Bone marrow (tissue), 2 donors: ENCODE measurements at places on chromosomes 11 and 22.

GRCh38 chr22:37781434-37782059 is 26.2 kb upstream of the GCAT start:
- DNase-seq = no peak

DNA sequence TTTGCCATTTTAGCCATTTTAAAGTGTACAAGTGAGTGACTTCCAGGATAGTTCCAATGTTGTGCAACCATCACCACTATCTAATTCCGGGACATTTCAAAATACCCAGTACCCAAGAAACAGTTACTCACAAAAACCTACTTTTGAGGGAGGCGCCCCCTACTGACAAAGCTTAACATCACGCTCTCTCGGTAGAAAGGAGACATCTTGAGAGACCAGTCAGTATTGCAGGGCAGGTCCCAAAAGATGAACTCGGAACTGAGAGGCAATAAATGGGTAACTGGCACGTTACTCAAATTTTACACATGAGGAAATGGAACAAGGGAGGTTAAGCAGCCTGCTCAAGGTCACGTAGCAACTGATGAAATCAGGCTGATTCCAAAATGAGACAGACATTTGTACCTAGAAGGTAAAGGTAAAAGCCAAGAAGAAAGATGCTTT is 50.0 kb upstream of the POU2AF1 start:
- DNase-seq = no peak

DNA sequence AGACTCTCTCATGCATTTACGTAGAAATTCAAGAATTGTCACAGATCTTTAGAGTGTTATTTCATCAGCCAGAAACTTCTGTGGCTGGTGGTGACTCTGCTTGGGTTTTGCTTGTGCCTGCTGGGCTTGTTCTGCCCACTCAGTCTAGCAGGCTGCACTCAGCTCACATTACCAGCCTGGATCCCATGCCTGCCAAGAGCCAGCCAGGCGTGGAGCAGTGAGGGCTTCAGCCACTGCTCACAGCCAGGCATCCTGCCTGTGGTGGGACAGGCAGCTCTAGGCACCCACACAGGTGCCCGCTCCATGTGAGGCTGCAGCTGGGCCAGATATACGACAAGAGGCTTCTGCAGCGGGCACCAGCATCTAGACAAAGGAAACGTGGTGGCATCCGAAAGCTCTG is 1213.3 kb upstream of the RAG2 start:
- no peak for DNase-seq

- DNase-seq = no peak
Observed at GRCh38 chr11:71223671-71224660, 28.4 kb downstream of the SHANK2 start.

DNA sequence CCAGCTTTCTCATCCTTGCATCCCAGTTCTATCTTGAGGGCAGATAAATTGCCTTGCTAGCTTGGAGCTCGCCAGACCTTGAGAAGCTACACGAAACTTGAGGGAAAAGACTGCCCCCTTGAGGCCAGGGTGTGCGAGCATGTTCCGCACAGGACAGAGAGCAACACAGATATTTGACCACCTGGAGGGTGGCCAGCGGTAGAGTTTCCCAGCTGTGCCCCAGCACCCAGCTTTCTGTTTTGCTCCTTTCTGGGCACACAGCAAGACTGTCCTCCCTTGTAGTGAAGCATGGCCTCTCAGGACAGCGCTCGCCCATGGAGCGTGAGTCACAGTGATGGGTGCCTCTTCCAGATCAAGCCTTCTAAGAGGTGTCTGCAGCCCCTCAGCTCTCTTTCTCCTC is 23.5 kb downstream of the SPATA19 start:
- DNase-seq = no peak

- DNase-seq = no peak
Observed at GRCh38 chr22:47626428-47627390, 864.3 kb downstream of the TBC1D22A start.

- DNase-seq = no peak
Observed at GRCh38 chr11:75487365-75487764, 38.4 kb downstream of the GDPD5 start.

DNA sequence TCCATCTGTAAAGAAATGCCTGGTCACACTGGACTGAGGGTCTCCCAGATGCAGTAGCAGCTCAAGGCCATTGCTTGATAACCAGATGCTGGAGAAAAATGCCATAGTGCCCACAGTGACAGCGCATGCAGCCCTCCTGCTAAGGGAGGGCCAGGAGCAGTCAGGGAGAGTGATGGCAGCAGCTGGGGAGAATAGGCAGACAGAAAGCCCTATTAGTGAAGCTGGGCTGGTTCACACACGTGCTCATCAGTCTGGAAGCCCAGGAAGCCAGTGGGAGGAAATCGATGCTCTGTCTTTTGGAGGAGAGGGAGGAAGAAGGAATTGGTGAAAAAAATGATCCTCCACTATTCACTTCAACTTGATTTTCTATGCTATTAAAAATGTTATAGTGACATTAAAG is 82.9 kb downstream of the OSBP2 start:
- DNase-seq = no peak

DNA sequence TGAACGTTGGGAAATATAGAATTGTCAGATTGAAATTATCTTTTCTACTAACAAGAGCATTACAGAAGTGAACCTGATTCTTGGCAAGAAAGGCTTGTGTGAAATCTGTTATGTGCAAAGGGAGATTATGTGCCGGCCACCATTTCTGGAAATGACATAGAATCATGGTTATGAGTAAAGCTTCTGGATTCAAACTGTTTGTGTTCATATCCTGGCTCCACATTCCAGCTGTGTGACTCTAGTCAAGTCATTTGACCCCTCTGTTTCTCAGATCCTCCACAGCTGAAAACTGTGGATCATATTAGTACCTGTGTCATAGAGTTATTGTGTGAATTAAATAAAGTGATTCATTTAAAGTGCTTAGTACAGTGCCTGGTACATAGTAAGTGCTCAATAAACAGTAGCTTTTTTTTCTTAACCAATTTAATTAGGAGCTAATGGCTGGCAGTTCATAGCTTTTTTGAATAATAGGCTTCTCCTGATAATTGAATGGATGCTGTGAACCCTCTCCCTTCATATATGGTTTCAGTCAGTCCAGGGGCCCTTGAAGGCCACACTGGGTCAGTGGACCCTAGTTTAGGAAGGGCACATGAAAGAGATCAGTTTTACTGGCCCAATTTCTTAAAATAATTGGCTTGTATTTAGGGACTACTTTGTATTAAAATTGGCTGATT is 34.6 kb downstream of the EHF start:
- no peak for DNase-seq

- DNase-seq = no peak
Observed at GRCh38 chr11:61968758-61969390, 1.4 kb upstream of the FTH1 start.

GRCh38 chr11:112863305-112863704 is 97.9 kb upstream of the NCAM1 start:
- DNase-seq = no peak

- DNase-seq = no peak
Observed at GRCh38 chr22:35961480-35962295, 66.9 kb downstream of the RBFOX2 start.

GRCh38 chr11:11531131-11531908 is 90.5 kb downstream of the GALNT18 start:
- DNase-seq = no peak

DNA sequence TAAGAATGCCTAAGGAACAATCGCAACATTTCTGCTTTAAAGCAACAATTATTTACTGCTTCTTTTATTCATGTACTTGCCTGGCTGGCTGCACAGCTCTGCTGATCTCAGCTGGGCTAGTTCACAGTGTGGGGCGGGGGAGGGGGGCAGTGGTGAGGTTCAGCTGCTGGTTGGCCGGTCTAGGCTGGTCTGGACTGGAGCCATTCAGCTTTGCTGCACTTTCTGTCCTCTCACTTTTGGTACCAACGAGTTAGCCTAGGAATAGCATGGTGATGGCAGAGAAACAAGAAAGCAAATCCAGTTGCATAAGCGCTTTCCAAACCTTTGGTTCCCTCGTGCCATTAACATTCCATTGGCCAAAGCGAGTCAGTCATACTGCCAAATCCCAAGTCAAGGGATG is 16.0 kb upstream of the MIF start:
- DNase-seq = no peak

DNA sequence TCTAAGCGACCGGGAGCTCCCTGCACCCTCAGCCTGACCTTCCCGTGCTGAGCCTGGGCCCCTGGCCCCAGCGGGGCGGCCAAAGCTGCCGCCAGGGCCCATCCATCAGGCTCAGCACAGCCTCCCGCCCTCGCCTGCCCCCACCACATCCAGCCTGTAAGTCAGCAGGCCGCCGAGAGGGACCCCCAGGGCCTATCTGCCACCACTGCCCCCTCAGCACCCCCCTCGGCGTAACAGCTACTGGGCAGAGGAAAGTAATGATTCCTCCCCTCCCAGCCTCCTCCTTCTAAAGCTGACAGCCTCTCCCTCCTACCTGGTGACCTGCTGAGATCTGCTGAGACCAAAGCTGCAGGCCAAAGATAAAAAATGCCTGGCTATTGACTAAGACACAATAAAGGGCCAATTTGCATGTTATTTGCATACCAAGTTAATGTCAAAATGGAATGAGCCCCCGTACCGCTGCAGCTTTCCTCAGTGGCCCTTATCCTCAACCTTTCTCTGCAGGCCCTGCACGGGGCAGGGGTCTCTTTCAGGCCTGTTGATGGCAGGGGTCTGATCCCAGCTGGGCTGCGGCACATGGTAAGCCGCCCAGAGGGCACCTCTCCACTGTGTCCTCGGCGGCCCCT is 51.6 kb downstream of the RPUSD4 start:
- no peak for DNase-seq

DNA sequence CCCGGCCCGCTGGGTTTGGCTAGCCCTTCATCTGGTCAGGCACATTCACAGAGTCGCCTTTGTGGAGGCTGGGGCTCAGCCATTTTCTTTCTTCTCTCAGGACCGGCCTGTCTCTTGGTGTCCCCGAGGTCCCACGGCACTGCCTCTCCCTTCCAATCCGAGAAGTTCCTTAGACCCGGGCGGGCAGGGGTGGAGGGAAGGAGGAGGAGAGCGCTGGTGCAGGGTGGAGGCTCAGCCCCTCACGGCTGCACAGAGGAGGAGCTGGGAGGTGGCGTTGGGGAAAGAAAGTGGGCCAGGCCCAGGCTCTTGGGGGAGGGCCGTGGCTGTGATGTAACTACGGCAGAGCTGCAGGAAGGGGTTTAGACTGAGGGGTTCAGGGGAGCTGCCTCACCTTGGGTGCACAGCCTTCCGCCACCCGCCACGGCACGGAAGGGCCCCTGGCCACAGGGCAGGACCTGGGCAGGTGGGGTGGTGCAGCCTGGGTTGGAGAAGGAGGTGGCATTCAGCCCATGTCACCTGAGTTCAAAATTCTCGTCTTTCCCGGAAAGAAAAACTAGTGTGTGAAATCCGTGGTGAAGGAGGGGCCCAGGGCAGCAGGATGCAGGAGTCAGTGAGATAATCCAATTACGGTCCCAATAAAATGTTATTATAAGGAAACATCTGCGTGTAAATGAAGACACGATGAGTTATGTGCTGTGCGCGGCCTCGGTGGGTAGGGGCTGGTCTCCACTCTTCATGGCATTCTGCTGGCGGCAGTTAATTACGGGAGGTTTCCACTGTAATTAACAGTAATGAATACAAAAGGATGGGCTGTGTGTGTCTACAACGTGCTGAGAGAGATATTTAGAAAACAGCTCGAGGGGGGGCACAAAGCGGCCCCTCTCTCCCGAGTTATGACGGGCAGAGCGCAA is 1.7 kb downstream of the BRSK2 start:
- no peak for DNase-seq

- no peak for DNase-seq
Observed at GRCh38 chr11:103480421-103480820, 371.2 kb downstream of the DYNC2H1 start.

GRCh38 chr22:33851821-33852384 is 68.4 kb downstream of the LARGE1 start:
- no peak for DNase-seq

DNA sequence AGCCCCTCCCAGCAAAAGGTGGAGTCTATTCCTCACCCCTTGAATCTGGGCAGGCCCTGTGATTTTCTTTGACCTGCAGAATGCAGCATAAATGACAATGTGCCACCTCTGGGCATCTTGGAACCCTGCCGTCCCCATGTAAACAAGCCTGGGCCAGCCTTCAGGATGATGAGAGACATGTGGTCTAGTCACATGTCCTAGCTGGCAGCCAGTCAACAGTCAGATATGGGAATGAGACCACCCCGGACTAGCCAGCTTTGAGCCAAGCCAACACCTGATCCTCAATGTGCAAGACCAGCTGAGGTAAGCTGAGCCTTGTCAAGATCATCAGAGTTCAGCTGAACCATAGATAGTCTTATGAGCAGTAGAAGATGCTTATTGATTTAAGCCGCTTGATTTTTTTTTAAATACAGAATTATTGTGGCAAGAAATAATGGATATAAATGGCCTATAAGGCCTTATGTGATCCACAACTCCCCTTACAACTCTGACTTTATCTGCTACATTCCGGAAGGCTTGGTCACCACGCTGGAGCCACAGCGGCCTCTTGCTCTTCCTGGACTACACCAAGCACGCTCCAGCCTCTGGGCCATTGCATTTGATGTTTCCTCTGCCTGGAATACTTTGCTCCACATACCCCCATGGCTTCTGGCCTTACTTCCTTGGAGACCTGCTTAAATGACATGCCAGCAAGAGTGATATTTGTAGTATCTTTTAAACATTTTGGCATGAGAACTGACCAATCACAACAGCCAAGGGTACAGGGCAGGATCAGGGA is 225.9 kb upstream of the SESN3 start:
- DNase-seq = no peak

DNA sequence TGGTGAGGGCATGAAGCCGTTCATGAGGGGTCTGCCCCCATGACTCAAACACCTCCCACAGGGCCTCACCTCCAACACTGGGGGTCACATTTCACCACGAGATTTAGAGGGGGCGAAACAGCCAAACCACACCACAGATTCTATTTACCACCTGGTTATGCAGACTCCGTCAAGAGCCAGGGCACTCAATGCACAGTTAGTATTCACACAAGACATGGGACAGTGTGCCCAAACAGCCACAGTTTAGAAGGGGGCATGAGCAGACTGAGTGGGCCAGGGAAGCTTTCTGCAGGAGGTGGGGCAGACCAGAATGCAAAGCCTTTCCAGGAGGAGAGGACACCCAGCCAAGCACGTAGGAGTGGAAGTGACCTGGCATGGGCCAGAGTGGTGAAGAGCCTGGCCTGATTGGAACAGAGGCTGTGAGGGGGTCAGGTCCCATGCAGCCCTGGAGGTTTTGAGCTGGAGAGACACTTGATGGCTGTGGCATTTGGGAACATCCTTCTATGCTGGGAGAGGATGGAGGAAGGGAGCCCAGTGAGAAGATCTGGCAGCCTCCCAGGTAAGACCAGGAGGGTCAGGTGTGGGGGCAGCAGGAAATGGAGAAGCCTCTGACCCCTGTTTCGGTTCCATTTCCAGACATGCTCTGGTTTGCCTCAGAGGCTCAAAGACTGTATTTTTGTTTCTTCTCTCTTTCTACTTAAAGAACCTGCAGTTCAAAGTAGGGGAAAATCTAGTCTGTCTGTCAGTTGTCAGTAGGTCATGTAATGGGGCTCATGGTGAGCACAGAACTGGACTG is 199.1 kb upstream of the NCAM1 start:
- DNase-seq = no peak

- no peak for DNase-seq
Observed at GRCh38 chr11:9753021-9753420, 89.1 kb downstream of the SWAP70 start.
